Stimulated activated CD8-positive, alpha-beta memory T cell treated with anti-CD3 and anti-CD28 coated beads, Interleukin-7, amount 100 ng/mL, for 4 hours (primary cell): ENCODE measurements at places on chromosomes 2 and 18.

DNA sequence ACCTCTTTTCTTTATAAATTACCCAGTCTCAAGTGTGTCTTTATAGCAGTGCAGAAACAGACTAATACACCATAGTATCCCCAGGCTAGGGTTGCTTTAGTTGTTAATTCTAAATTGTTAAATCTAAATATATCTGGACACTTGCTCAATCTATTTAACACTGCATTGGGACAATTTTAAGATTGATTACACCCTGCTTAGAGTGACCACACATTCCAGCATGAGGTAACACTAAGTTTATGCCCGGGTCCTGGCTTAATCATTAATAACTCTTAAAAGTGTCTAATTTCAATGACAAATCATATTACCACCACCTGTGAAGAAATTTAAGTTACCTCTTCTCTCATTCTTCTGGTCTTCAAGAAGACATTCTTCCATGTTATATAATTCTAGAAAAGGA is 131.4 kb downstream of the ZNF385B start:
- no peak for DNase-seq

DNA sequence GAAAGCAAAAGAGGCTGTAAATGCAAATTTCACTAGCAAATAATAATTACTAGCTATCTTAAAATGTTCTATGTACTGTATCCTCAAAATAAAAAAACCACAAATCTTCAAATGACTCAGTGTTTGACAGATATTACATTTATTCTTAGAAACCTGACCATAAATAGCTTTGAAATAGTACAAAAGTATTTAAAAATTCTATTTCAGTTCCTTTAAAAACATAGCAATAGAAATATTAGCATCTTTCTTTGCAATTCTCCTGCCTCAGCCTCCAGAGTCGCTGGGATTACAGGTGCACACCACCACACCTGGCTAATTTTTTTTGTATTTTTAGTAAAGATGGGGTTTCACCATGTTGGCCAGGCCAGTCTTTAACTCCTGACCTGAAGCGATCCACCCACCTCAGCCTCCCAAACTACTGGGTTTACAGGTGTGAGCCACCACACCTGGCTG is 50.6 kb downstream of the MSH6 start:
- DNase-seq: no peak

DNA sequence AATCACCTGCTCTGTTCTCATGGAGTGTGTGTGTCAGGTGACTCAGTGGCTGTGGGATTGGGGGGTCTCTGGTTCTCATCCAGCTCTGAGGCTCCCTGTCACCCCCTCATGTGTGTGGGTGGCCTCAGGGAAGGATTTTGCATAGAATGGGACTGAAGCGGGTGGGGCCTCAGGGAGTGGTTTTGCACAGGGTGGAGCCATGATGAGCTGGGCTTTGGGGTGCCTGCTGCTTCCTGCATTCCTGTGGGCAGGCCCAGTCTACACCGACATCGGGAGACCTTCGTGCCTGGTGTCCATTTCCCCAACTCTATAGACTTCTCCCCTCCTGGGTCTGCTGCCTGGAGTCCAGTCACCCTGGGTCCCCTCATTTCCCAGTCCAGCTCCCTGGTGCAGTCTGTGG is 59.7 kb downstream of the VAPA start:
- no peak for DNase-seq

GRCh38 chr2:122595065-122595464 is 839.6 kb downstream of the TSN start:
- DNase-seq: no peak

DNA sequence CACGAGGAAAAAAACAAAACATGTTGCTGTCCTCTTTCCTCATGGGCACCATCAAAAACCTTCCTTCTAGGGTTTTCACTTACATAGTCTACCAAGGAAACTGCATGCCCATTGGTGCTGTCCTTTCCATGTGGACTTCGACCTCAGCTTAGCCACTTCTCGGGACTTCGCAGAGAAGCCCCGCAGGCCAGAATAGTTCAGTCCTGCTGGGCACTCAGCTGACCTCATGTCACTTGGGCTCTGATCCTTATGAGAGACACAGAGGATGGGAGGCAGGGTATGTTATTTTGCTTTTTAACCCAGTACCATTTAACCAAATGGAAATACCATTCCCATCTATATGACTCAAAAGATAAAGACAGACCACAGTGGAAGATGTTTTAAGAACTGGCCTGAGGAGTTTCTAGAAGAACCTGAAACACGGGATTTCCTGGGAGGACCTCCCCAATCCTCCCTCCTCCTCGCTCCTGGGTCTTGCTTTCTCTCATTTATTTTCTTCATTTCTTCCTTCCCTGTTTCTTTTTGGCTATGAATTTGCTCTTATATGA is 28.4 kb downstream of the AAK1 start:
- DNase-seq: no peak

DNA sequence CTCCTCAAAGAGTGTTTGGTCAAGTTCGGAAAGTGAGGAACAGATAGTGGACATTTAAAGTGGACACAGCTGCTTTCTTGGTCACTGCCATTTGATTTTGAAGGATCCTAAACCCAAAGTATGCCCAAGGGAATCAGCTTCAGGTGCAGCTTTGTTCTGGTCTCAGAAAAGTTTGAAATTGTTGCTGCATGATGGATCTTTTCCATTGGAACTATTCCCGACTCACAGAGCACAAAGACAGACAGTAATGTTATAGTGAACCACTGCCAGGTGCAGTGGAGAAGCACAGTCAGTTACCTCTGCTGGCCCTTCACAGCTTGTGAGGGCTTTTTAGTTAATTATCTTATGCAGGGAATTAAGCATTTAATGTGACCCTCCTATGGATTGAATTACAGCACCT is 301.7 kb downstream of the PHLPP1 start:
- DNase-seq: no peak

GRCh38 chr2:38907743-38908562 is 18.3 kb downstream of the ARHGEF33 start:
- no peak for DNase-seq

DNA sequence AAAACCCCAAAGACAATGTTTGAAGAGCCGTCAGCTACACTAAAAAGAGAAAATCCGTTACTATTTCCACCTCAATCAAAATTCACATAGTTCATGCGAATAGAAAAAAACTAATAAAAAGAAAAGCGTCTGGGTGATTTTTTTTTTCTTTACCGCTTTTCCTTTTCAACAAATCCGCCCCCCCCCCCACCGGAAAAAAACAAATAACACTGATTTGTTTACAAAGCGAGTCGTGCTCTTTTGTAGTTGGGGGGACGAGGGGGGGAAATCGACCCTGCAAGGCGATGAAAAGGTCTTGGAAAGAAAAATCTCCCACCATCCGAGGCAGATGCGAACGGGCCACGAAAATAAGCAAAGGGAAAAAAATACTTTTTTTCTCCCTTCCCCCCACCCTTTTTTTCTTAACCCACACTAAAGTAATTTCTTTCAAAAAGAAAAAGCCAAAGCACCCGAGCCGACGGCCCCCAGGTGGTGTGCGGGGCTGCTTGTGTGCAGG is 638 bp downstream of the ZNF521 start:
- DNase-seq: no peak

GRCh38 chr2:113078350-113078839 is 10.6 kb downstream of the IL1F10 start:
- no peak for DNase-seq

GRCh38 chr2:142742371-142743214 is 134.9 kb upstream of the KYNU start:
- no peak for DNase-seq

GRCh38 chr2:154914561-154914960 is 216.1 kb downstream of the KCNJ3 start:
- DNase-seq: no peak

GRCh38 chr18:55879331-55879730 is 291.3 kb upstream of the TCF4 start:
- DNase-seq: no peak

- no peak for DNase-seq
Measured at GRCh38 chr2:235206980-235207579, 255.3 kb downstream of the SH3BP4 start.

DNA sequence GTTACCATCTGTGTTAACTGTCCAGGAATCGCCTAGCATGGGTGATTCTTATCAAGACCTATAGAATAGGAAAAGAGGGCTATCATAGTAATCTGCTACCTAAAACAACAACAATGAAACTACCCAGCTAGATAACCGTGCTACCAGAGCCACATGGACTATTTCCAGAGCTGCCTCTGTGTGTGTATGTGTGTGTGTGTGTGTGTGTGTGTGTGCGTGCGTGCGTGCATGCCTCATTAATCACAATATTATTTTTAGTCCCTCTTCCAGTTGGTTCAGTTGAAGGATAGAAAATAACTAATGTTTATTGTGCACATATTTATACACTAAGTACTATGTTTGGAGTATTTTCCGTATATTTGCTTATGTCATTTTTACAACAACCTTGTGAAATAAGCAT is 201.1 kb downstream of the SP3 start:
- no peak for DNase-seq

DNA sequence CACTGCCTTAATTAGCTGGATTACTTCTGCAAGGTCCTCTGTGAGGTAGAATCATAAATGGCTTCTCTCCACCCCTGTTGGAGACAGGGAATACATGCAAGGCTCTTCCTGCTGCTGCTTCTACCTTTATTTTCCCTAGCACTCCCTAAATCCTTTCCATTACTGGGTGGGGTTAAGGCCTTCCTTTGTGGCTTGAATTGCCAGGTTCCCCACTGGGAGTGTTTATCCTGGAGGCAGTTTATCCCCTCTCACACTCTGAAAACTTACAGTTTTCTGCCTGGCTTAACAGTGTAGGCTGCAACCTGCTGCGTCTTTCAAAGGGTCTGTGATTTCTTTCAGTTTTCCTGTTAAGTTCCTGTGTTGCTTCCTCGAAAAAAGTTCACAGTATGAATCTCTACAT is 1062.3 kb upstream of the CRIM1 start:
- DNase-seq: no peak

DNA sequence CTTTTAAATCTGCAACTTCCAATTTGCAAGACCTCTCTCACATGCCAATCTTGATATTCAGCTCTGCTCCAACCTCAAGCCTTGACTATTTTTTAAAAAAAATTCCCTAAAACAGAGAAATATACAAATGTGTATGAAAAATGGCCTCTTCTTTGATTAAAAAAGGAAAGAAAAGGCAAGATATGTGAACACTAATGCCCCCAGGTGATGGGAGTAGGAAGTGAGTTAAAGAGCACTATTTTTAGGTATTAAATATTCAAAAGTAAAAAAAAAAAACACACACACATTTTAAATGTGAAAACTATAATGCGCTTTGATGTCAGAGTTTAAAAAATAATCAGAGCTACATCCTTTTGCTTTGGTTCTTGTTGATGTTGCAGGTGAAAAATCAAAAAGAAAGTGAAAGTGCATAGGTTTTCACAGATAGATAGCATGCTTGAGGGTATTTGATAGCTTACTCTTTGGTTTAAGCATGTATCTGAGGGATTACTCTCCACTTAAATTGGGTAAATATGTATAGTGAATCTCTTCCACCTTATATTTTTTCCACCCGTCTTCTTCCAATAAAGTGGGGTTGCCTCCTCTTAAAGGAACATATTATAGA is 406.0 kb upstream of the POU3F3 start:
- DNase-seq: no peak

DNA sequence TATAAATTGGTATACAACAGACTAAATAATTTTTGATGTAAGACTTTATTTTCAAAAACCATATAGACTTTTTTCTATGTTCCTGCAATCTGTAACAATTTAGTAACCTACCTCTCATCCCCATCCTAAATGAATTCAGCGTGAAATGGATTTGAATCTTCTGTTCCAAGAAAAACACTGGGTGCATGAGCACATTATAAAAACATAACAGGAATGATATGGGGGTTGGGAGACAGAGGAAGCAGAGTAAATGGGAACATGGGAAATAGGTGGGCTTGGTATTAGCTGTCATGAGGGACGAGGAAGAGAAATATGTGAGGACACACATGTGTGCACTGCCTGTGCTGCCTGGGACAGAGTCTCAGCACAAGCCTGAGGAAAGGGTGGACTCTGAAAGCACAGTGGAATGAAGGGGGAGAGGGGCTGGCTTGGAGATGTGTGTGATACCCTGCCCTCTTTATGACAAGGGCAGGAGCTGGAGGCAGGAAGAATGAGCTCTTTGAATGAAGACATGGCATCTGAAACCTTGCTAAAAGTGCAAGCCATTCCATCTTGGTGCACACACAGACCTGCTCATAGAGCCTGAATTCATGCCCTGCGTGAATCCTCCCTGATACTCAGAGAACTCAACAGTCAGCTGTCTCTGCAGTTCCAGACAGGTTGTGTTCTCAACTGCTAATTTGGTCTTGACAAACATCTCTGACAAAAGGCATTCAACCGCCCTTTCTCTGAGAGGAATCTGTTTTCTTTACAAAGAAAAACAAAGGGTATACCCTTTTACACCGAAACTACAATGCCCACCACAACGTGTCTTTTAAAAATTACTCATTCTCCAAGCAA is 66.6 kb downstream of the EPB41L3 start:
- no peak for DNase-seq

DNA sequence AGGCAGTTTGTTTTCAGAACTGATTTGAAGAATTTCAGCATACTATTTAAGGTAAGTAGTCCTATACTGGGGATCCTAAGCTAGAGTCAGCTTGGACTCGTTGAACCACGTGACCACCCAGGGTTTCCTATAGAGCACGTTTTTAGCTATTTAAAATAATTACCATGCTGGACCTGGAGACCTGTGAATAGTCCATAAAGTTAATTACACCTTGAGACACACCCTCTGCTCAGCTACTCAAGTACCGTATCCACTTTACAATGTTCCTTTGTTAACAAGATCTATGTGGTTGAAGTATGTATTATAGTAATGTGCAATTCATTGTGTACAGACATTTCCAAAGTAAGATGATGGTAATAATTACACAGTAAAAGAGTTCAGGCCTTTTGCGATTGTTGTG is 67.6 kb downstream of the CRIM1 start:
- DNase-seq: no peak

GRCh38 chr2:37367984-37368383 is 23.6 kb downstream of the QPCT start:
- no peak for DNase-seq

DNA sequence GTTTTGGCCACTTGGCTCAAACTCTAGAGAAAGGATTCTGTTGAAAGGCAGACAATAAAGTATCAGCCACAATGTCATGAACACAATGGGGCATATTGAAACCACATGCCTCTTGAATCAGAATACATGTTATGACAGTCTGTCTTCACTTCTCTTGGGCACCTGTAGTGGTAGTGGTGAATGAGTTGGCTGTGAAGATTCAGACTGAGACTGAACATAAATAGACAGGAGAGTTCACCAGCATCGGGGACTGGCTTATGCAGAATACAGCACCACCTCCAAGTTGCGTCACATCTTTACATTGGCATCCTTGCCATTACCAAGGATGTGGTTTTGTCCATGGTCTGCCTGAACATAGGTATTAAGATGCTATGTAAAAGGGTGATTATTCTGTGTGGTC is 336.8 kb downstream of the MYCN start:
- no peak for DNase-seq

DNA sequence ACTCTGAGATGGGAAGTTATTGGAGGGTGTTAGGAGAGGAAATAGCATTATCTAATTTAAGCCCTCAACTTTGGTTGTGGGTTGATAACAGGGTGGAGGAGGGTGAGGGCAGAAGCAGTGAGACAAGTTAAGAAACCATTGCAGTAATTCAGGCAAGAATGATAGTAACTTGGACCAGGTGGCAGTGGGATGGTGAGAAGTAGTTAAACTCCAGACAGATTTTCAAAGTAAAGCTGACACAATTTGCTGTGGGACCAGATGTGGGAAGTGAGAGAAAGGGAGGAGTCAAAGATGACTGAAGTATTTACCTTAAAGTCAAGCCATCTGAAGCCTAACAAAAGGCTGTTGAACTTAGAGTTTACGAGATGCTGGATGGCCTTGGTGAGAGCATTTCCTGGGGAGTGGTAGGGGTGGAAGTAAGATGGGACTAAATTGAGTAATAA is 163.2 kb upstream of the KLF7 start:
- no peak for DNase-seq

GRCh38 chr18:7234091-7234490 is 3.2 kb downstream of the LRRC30 start:
- DNase-seq: no peak
